HFF-Myc (cell line): ENCODE measurements at places on chromosomes 3 and 15.

- DNase-seq, result no peak
These were observed 334.7 kb upstream of the RASGRP1 start for GRCh38 chr15:38899300-38899699.

- no peak for DNase-seq
These were observed 60.6 kb downstream of the WNT5A start for GRCh38 chr3:55426486-55426885.

GRCh38 chr3:12143949-12144504 lies 14.7 kb downstream of the TIMP4 start:
- DNase-seq, result no peak

DNA sequence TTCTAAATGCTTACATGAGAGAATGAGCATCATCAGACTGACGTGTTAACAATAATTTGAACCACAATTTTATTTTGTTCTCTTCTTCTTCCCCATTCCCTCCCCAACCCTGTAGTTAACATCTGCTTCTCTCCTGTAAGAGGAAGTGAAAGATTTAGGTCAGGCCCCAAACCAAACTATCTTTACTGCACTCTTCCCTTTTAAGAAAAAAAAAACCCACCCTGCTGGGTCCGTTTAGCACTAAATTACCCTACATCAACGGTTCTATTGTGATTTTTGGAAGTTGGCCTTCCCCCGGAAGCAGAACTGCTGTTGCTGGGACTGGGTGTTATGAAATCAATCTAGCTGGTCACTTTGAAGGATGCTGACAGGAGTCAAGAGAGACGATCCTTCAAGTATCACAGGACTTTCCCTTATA lies 49.4 kb downstream of the NFKBIZ start:
- no peak for DNase-seq

- DNase-seq, result no peak
These were observed 162.5 kb upstream of the BFSP2 start for GRCh38 chr3:133237380-133237779.

GRCh38 chr3:62942227-62942626 lies 67.0 kb upstream of the CADPS start:
- no peak for DNase-seq

- DNase-seq, result no peak
These were observed 129.8 kb downstream of the FGF12 start for GRCh38 chr3:192597506-192597905.

GRCh38 chr3:32383136-32383711 lies 8.4 kb upstream of the CMTM7 start:
- no peak for DNase-seq

- peak; percentile 31 for DNase-seq
These were observed 87.2 kb upstream of the TBL1XR1 start for GRCh38 chr3:177284383-177284881.

GRCh38 chr3:149019580-149019979 lies 28.2 kb downstream of the GYG1 start:
- no peak for DNase-seq

- DNase-seq, result peak; percentile 52
These were observed 32.7 kb downstream of the TRANK1 start for GRCh38 chr3:36911990-36912804.

GRCh38 chr3:119759962-119760361 lies 21.9 kb upstream of the NR1I2 start:
- no peak for DNase-seq

DNA sequence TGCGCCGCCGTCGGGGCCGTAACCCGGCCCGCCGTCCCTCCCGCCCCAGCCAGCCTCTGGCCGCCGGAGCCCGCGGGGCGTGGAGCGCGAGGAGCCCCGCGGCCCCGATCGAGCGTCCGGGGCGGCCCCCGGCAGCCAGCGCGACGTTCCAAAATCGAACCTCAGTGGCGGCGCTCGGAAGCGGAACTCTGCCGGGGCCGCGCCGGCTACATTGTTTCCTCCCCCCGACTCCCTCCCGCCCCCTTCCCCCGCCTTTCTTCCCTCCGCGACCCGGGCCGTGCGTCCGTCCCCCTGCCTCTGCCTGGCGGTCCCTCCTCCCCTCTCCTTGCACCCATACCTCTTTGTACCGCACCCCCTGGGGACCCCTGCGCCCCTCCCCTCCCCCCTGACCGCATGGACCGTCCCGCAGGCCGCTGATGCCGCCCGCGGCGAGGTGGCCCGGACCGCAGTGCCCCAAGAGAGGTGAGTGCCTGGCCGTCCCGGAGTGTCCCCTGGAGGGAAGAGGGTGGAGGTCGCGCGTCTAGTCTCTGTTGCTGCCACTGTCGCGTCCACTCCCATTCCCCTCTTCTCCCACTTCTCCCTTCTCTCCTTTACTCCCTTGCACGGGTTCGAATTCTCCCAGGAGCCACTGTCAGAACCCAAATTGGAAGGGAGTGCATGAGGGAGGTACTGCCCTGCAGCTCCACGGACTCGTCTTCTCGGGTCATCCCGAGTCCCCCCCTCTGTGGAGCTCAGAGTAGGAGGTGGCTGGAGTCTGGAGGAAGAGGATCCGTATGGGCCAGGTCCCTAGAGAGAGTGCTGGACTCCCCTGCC lies 585 bp downstream of the CSK start:
- DNase-seq, result no peak

- no peak for DNase-seq
These were observed 119.4 kb downstream of the SUCLG2 start for GRCh38 chr3:67535006-67535405.

DNA sequence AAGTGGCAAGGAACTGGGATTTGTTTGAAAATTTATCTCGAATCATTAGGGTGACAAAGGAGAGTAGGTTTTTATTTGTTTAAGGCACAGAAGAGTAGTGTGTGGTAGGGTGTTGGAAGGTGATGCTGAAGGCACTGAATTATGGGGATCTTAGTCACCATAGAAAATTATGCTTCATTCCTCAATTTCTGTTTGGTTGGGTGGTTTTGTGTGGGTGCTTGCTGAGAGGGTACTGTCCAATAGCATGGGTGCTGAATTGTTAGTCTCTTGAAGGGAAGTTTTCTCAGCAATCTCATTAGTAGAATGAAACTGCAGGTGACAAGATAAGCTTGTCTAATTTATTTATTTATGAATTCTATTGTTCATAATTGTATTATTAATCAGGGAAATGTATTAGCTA lies 610.9 kb downstream of the AGBL1 start:
- no peak for DNase-seq

DNA sequence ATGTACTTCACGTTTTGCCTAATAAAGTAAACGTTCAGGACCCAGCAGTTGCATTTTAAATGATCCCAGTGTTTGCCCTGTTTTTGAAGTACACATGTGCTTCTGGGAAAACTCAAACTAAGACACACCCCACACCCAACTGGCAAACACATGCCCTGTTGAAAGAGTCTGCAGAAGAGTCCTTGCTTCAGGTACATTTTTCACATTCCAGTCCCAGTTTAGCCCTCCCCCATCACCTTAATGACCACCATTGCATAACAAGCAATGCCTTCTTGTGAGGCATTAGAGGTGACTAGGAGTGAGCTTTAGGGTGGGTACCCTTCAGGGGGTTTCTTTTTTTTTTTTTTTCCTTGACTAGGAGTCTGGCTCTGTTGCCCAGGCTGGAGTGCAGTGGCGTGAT lies 322.3 kb downstream of the CNTN4 start:
- DNase-seq, result no peak

- DNase-seq, result no peak
These were observed 205.7 kb downstream of the PLCL2 start for GRCh38 chr3:17090280-17090983.

- no peak for DNase-seq
These were observed 63.2 kb downstream of the RPN1 start for GRCh38 chr3:128587391-128587790.

DNA sequence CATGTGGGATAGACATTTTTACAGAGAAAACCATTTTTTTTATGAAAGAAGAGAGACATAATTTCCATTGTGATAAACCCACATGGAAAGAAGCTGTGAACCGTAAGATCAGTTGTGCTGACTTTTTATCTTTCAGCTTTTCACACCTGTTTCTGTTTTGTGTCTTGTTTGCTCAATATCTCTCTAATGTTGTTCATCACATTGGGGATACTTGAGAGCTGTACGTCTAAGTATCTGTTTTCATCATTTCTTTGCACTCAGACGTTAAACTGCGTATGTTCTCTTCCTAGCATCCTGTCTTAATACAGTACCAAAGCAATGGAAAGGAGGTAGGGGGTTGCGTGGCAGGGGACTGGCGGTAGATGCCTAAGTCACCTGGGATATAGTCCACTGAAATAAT lies 449.0 kb downstream of the NAALADL2 start:
- no peak for DNase-seq

GRCh38 chr15:60787837-60788691 lies 309.1 kb upstream of the ICE2 start:
- DNase-seq, result no peak

DNA sequence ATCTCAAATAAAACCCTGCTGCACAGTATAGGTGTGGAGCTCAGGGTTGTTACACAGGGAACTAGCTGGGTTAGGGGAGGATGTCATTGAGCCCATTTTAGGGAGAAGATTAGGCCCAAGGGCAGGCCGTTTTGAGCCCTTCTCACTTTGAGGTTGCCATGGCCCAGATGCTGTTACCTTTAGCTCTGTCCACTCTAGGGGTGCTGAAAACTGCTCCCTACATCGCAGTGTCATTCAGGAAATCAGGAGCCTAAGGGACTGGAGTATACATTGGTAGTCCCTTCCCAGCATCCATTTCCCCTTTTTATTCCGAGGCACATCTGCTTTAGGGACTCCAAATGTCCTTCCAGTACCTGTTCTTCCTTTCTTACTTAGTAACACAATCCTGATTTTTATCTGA lies 79.0 kb upstream of the SELENOK start:
- DNase-seq, result no peak
